Activated CD4-positive, alpha-beta T cell treated with anti-CD3 and anti-CD28 coated beads for 48 hours (primary cell): ENCODE measurements at places on chromosomes 12 and 14.

GRCh38 chr12:113043240-113043639 is 13.3 kb upstream of the DTX1 start:
- DNase-seq, result no peak

- no peak for DNase-seq
Measured at GRCh38 chr12:50842637-50843493, at the start of gene TMPRSS12. Gene TMPRSS12, plus strand, starts transcription at chr12:50842926. Its CDS starts 39 bp downstream, at chr12:50842965.

- DNase-seq, result no peak
Measured at GRCh38 chr12:116545936-116546335, 13.2 kb upstream of the MAP1LC3B2 start.

GRCh38 chr12:115201966-115202365 is 518.0 kb upstream of the TBX3 start:
- DNase-seq, result no peak

- DNase-seq, result no peak
Measured at GRCh38 chr14:43595096-43595772, 911.8 kb downstream of the FSCB start.

DNA sequence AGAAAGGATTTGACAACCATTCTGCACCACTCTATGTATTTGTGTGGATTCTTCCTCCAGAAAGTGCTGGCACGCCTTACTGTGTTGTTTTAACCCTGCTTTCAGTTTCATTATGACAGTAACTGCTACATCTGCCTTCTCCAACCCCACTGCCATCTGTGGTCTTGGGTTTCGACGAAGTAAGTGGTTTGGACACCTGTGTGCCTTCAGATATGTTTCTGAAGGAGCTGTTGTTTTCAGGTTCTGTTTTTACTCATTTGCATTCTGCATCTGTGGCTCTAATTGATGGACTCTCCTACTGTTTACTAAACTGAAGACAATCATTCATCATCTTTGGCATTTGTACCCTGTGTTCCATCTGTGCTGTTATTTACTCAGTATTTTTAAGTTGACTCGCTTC is 4.1 kb downstream of the TSHR start:
- DNase-seq, result peak; percentile 66

DNA sequence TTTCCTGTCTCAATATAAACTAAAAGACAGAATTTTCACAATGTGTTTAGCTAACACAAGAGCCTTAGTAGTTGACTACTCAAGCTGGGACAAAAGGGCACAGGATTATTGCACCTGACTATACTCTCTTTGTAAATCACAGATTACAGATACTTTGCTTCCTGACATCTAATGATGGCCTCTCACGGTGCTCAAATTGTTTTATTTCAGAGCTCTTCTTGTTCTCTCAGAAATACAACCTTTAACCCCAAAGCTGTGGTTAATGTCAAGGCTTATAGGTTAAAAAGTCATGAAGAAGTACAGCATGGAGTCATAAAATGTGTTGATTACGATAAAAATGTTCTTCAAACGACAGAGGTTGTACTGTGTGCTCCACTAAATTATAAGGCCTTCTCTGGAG is 89.9 kb upstream of the CPNE8 start:
- DNase-seq, result no peak

DNA sequence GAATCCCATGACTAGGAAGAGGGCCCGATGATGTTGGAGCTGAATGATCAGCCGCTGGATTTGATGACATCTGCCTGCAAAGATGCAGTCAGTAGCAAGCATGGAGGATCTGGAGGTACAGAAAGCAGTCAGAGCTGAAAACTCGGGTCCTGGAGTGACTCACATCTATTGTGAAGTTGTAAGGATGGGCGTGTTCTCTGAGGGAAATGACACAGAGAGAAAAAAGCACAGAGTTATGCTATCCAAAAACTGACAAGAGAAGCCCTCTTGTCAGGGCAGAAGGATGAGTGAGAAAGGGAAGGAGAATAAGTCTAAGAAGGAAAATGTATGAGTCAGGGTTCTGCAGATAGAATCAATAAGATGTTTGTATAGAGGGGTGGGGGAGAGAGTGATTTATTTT is 380.4 kb upstream of the CCDC196 start:
- DNase-seq, result peak; percentile 10

- no peak for DNase-seq
Measured at GRCh38 chr12:103462675-103463074, 33.1 kb downstream of the C12orf42 start.

- no peak for DNase-seq
Measured at GRCh38 chr12:13472690-13473089, 276.2 kb downstream of the EMP1 start.

DNA sequence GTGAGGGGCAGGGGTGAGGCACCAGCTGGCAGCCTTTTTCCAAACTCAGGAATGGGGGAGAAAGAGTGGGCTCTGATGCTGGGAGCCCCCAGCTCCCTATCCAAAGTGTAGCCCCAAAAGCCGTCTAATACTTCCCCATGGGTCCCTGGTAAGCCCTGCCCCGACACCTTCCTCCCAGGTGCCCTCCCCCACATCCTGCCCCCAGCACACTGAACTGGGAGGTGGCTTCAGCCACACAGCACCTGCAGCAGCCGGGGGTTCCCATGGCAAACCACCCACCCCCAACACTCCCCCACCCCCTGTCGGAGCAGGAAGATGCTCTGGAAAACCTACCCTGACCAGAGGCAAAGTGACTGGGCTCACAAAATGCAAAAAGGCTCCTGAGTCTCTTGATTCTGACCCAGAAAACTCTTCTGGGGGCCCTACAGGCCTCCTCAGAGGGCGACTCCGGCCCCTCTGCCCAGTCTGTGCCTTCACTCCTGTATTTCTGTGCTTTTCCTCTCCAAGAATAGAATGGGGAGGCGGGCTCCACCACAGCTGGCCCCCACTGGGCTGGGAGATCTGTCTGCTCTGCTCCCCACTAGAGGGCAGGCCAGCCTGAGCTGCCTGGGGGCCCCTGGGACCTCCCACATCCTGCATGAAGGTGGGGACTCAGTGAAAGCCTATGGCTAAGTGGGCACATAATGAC is 81.6 kb downstream of the ITPK1 start:
- DNase-seq, result peak; percentile 42

GRCh38 chr14:95679148-95679815 is 6.9 kb upstream of the TCL1B start:
- DNase-seq, result no peak

GRCh38 chr14:71244341-71244740 is 337.1 kb downstream of the PCNX1 start:
- no peak for DNase-seq

DNA sequence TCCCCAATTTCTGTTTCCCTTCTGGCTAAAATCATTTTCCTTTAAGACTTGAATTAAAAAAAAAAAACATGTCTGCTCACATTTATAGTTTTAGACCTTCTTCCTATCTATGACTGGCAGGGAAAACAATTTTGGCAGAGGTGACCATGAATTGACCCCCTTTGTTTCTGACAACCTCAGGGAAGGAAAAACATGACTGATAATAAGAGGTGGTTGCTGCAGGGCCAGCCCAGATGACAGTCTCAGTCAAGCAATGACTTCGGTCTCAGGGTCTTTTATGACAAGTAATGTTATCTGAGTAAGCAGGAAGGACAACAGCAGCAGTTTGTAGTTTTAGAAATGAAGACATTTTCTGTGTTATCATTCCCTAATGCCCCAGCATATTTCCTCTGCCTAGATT is 430.9 kb downstream of the LRIG3 start:
- DNase-seq, result no peak

- DNase-seq, result peak; percentile 67
Measured at GRCh38 chr12:49703647-49704137, 3.5 kb downstream of the FMNL3 start.

GRCh38 chr14:101125719-101126651 is 222.5 kb upstream of the RTL1 start:
- DNase-seq, result no peak

DNA sequence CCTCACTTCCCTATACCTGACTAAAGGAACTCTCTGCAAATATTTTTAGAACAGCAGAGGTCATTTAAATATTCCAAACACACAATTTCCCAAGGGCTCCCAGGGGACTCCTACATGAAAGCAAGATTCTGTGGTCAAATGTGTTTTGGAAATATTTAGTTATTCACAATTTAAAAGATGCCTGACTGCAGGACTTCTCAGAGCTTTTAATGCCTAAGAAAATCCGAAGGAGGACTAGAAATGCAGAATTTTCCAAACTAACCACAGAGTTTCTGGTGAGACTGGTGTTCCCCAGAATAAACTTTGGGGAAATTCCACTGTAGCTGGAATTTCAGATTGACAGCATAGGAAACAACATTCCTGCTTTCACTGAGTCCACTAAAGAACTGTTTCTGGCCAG is 84.8 kb upstream of the MAP1LC3B2 start:
- DNase-seq, result no peak

DNA sequence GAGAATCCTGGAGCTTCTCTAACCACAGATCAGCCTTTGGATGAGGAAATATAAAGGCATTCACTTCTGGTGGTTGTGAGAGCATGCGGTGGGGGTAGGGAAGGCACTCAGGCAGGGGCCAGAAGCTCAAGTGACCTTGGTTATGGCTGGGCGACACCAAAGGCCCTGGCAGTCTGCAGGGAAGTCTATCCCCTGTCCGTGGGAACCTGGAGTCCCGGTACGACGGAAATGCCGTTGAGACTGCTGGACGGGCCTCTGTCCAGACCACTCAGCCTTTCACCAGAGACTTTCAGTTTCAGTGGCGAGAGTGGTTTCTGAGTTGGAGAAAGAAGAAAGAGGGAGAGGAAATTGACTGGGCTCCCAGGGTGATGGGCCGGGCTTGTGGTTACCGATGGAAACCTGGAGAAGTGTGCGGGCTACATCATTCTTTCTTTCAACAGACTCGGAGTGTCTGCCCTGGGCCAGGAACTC is 20.9 kb downstream of the ISCA2 start:
- DNase-seq, result no peak

DNA sequence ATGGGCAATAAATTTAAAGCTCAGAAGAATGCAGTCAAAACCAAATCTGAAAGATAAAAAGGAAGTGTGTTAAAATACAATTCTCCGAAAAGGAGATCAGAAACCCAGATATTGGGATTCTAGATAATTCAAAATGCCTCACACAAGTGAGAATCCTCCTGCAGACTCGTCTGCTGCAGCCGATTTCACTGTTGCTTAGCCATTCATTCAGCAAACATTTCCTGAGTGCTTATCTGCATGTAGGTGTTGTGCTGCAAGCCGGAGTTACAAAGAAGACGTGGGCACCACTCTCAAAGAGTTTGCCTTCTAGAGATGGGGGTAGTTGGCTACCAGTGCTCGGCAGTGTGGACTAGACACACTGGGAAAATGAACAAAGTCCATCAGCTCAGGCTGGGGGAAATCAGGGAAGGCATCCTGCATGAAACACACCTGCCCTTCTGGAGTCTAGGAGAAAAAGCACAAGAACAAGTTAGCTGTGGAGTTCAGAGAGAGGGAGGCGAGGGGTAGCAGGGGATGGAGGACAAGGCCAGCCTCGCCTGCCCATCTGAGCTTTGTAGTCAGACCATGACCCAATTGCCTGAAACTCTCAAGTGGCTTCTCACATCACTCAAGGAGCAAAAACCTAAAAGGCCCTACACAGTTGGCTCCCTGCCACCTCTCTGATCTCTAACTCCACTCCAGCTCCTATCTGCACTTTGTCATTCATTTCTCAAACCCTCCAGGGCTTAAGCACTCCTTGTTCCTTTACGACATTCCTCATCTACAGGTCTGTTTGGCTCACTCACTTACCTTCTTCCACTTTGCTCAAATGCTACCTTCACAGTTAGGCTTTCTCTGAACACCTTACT is 310.0 kb upstream of the DDHD1 start:
- DNase-seq, result no peak

DNA sequence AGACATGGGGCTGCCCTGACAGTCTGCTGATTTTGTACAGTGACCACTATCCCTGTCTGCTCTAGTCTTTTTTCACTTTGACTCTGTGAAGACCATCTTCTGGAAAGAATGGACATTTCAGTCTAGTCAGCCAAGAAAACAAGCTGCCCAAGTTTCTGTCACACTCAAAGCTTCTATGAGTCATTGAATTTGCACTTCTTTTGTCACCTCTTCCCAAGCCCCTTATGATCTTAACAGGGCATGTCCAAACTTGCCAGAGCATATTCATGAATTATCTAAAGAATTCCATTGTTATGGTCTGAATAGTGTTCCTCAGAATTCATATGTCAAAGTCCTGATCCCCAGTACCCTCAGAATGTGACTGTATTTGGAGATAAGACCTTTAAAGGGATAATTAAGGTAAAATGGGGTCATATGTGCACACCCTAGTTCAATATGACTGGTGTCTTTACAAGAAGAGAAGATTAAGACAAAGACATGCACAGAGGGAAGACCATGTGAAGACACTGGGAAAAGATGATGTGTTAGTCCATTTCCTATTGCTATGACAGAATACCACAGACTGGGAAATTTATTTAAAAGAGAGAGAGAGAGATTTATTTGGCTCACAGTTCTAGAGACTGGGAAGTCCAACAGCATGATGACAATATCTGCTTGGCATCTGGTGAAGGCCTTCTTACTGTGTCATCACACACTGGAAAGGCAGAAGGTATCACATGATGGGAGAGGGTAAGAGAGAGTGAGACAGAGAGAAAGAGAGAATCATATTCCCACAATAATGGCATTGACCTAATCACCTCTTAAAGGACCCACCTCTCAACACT is 242.6 kb downstream of the BTG1 start:
- no peak for DNase-seq

GRCh38 chr12:73991138-73991537 is 546.5 kb upstream of the ATXN7L3B start:
- DNase-seq, result no peak

GRCh38 chr12:121443193-121443870 is 43.4 kb downstream of the RNF34 start:
- peak; percentile 81 for DNase-seq
